H9 (cell line): ENCODE measurements at places on chromosomes 6 and 20. TPM values are rescaled to one million over a fixed set of nuclear protein-coding genes. Genes with fewer than 3 reads are reported as not detected.

CST2 gene
- total RNA-seq, result not detected in 2 replicates

ZHX3 gene
- total RNA-seq, result 2.9 and 4.4 TPM in 2 replicates

SMPDL3A gene
- total RNA-seq, result 0.59 and 0.68 TPM in 2 replicates

CGA gene
- total RNA-seq, result not detected in 2 replicates

LCA5 gene
- 2.3 TPM in 2 replicates for total RNA-seq
